ENCODE measurements at places on chromosomes 3 and 15.

- DNase-seq: no peak
These were observed 18.7 kb downstream of the ZNF80 start for GRCh38 chr3:114218578-114219185.

DNA sequence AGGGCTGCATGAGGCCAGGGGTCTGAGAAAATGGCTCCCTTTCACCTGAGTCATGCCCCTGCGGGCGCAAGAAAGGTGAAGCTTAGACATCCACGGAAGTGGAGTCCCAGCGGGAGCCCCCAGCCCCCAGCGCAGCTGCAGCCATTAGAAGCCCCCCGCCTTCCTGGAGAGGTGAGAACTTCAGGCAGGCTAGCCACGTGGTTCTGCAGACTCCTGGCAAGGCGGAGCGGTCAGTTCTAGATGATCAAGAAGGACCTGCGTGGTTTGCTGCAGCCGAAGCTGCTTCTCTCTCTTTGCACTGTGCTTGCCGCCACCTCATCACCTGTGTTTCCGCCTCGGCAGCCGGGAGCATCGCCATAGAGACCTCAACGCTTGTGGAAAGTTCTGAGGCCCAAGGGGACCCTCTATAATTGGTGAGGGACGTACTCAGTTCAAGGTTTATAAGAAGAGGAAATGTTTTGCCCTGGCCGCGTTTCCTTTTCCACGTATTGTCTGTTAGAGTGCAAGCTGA is 15.8 kb upstream of the KCNMB3 start:
- no peak for DNase-seq

- no peak for DNase-seq
These were observed 93.0 kb downstream of the SNRK start for GRCh38 chr3:43379343-43379742.

DNA sequence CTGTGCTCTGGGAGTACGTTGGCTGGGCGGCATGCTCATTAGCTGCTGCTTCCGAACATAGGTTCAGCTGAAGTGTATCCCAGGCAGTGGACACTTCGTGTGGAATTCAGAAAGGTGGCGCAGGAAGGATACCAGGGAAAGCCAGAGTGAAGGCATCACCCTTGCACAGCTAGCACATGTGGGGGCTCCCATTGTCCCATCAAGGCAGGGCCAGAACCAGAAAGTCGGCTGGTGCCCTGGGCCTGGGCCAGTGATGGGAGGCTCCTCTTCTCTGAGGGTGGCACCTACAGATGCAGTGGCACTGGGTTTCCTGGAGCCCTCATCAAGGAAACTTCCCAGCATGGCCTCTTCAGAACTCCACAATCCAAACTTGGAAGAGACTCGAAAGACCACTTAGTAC is 56.6 kb downstream of the PGPEP1L start:
- DNase-seq: no peak

- no peak for DNase-seq
These were observed 15.6 kb downstream of the LRRK1 start for GRCh38 chr15:100934726-100935125.

DNA sequence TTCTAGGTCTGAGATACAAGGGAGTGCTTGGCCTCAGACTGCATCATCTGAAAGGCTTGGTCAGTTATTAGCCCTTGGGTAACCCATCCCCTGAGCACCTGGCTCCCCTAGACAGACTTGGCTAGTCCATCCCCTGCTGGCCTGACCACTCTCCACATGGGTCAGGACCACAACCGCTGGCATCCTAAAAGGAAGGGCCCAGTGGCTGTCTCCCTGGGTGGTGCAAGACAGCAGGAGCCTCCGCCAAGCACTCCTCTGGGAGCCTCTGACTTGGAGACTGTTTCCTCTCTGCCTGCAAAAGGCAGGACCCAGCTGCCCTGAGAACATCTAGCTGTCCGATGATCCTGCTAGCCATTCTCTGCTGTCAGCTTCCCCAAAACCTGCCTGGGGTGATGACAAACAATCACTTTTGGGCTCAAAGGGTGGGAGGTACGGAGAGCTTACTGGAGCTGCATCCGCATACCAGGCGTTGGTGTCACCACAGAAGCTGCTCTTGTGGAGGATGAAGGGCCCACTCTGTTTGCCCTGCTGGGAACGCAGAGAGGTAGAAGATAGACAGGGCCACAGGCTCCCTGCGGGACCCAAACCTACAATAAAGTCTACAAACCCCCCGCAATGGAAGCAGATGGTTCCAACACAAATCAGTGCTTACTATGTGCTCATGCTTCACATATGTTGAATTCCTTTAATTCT is 108.0 kb upstream of the PRR20G start:
- no peak for DNase-seq

DNA sequence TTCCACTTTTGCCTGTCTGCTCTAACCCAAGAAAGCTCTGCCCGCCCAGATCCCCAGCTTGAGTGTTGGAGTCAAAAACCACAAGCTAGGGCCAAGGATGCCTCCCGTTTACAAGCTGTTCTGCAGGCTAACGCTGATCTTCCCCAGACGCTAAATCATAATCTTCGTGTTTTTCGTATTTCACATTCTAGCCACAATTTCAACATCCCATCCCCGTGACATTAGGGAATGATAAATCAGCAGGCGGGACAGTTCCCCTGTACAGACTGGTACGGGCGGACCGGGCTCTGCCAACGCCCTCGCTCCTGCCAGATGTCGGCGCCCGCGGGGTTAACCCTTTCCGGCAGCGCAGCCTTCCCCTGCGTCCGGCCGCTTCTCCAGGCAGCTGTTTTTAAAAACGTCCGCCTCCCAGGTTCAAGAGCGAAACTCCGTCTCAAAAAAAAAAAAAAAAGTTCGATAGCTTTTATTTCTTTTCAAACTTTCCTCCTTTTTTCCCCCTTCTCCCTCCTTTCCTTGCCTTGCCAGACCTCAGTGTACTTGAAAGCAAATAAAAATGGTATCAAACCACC is 81.0 kb upstream of the BNC1 start:
- DNase-seq: peak; percentile 86

DNA sequence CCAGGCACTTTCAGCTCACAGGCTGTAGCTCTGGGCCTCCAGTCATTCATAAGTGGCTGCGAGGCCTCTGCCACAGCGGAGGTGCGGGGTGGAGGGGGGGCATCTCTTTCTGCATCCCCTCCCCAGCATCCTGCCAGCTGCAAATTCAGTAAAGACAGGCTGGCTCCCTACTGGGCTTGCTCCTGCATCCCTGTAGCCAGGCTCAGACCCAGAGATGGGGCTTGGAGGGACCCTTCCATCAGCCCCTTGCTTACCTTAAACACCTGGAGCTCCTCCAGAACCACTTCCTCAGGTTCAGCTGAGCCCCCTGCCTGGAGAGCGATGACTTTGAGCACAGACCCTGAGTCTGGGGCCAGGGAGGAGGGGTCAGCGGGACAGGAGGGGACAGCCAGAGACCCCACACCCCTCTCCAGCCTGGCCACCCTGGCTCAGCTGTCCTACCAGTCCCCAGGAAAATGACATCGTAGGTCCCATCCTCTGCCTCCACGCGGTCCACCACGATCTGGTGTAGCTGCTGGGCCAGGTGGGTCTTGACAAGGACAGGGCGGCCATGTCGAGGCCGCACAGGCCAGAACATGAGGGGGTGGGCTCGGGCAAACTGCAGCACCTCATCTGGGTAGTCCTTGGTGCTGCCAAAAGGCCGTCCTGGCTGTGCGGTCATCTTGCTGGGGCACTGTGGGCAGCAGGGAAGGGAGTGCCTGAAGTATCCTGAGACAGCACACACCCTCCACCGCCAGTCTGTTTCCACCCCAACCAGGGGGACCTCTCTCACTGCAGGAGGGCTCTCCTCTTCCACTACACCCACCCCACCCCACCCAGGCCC is 5.3 kb downstream of the SEMA3G start:
- DNase-seq: no peak

GRCh38 chr3:25513642-25514266 is 85.7 kb downstream of the RARB start:
- DNase-seq: no peak

DNA sequence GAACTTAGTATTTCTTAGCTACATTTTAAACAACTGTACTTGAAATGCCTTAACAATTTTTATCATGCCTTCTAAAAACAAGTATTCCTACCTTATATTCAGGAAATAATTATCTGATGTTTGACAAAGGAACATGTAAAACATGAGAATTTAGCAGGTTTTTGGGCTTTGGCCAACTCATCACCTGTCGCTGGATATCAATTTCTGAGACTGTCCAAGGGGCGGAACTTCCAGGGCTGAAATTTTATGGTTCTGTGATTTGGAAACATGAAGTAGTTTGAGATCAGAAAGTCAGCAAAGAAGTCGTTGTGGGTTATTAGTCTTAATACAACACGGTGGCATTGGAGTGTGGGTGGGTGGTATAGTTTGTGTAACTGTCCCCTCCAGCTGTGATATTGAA is 282.2 kb upstream of the LRRN1 start:
- no peak for DNase-seq

GRCh38 chr3:172134352-172134751 is 95.0 kb downstream of the FNDC3B start:
- DNase-seq: no peak

- no peak for DNase-seq
These were observed 120.2 kb downstream of the NEDD4 start for GRCh38 chr15:55873024-55873720.

DNA sequence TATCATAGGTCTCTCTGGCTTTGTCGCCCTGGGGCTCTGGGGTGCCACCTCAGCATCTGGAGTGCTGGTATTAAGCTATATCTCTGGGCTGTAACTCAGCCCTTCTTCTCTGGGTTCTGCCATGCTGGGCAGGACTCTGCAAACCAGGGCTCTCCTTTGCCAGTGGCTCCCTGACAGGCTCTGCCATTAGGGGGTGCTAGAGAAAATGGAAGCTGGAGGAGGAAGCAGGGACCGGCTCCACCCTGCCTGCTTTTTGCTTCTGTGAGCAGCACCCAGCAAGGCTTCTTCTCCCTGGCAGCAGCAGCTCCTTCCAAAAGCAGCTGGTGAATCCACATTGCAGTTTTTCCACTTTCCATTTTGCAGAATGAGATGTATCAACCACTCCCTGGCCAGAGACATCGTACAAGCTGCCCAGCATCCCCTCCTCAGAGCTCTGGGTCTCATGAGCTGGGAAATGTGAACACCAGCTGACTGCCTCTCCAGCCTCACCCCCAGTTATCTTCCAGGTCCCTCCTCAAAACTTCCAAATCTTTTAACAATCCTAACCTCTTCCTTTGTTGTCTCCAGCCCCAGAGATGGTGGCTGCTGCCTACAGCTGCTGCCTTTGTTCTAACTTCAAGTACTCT is 165.0 kb downstream of the ABHD5 start:
- DNase-seq: no peak

GRCh38 chr3:38019658-38020341 is 9.6 kb downstream of the PLCD1 start:
- DNase-seq: no peak

DNA sequence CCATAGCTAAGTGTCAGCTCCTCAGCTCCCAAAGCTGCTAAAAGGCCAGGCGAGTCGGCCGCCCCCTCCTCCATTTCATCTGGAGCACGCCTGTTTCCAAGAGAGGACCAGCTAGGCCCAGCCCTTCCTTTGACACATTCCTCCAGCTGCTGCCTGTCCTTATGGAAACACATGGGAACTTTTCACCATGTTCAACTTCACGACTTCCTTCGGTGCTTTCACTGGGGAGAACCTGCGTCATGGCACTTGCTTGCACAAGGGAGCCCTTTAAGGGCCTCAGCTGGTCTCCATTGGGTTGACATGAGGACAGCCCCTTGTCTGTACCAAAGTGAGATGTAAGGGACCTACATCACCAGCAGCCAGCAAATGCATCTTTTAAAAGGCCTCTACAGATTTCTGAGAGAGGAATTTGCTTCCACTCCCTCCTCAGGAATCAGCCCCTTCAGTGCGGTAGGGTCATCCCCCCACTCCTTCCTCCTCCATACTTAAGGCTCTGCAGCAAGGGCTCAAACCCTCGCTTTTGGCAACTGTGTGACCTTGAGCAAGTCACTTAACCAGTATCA is 2.1 kb downstream of the MAGI1 start:
- DNase-seq: no peak

DNA sequence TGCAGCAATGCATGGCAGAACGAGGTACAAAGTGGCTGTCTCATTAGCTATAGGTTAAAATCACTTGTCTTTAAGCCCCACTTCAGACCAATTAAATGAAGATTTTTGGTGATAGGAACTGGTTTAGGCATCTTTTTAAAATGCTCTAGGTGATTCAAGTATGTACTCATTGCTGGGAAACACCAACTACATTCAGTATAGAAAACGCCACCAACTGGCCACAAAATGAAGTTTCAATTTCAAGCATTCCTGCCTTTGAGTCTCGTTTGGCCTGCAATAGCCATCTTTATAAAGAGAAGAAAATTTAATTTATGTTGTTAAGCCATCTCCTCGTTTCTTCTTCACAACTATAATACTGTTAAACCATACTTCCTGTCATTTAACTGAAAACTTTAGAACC is 587.9 kb downstream of the GBE1 start:
- no peak for DNase-seq

GRCh38 chr3:19595884-19596283 is 338.1 kb downstream of the EFHB start:
- no peak for DNase-seq

- DNase-seq: no peak
These were observed 4.9 kb upstream of the ALAS1 start for GRCh38 chr3:52193065-52193464.

- DNase-seq: no peak
These were observed 67.2 kb downstream of the SQOR start for GRCh38 chr15:45702041-45702440.

DNA sequence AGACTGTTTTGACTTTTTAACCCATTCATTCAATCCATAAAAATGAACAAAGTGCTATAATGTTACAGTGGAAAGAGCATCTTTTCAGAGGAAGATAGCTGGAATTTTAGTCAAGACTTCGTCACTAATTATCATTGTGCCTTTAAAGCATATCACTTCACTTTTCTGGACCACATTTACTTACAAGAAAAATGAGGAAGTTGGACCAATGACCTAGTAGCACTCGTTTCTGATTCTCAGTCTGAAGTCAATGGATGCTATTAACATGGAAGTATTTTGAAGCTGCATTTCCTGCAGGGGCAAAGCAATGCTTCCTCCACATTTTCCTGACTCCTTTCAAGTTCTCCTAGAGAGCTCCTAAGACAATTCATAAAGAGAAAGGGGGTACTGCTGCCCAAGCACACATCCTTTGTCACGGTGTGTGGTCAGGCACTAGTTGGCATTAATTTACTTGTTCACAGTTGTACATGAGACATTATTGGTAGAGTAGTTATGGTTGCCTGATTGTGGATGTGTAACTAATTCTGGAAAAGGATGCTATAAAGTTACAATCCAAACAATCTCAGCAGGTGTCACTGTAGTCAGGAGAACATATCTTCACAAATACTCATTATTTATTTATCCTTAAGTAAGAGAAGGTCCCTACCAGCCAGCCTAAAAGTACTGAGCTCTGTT is 1049.1 kb downstream of the FHIT start:
- DNase-seq: no peak

- DNase-seq: peak; percentile 36
These were observed 42.3 kb downstream of the NEK10 start for GRCh38 chr3:27326629-27327545.

Data from retinal pigment epithelial cell (primary cell).